Stimulated activated naive CD4-positive, alpha-beta T cell (primary cell): ENCODE measurements at places on chromosomes 1 and 21.
A peak's percentile ranks its signal among the peaks of the same experiment; 100 is the strongest.

DNA sequence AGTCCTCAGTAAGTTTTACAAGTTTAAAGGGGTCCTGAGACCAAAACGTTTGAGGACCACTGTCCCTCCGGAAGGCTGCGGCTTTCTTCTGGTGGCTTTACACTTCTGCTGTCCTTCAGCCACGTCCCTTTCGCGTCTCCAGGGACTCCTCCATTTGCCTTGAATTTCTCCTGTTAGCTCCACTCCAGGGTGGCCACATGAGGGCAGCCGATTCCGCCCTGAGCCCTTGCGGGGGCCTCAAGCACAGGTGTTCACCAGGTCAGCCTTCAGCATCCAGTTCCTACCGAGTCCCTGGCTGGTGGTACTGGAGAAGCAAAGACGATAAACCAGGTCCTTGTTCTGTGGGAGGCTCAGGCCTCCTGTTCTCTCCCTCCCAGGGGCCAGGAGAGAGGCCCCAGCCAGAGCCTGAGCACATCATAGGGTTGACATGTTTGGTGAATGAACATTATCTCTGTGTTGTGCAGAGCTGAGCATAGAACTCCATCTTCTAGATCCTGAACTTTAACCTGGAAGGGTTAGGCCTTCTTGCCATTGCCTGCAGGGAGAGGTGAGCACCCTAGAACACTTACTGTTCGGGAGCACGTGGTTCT lies 27.4 kb upstream of the COQ8A start:
- peak; percentile 20 for DNase-seq

GRCh38 chr21:42614396-42614795 lies 39.0 kb upstream of the PDE9A start:
- peak; percentile 34 for DNase-seq

DNA sequence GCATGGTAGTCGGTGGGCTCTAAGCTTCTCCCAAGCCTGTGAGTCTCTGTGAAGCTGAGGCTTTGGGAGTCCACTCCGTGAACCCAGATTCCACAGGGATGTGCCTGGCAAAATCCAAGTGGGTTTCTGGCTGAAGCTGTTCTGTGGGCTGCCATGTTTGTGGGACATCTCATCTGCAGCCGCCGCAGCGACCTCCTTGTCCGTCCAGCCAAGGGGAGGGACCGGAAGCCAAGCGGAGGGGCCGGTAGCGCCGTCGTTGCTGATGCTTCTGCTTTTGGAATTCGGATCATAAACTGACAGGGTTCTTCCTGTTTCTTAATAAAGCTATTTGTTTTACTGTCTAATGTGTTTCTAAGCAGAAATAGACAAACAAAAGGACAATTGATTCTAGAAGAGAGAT lies 13.3 kb downstream of the KIF26B start:
- no peak for DNase-seq

DNA sequence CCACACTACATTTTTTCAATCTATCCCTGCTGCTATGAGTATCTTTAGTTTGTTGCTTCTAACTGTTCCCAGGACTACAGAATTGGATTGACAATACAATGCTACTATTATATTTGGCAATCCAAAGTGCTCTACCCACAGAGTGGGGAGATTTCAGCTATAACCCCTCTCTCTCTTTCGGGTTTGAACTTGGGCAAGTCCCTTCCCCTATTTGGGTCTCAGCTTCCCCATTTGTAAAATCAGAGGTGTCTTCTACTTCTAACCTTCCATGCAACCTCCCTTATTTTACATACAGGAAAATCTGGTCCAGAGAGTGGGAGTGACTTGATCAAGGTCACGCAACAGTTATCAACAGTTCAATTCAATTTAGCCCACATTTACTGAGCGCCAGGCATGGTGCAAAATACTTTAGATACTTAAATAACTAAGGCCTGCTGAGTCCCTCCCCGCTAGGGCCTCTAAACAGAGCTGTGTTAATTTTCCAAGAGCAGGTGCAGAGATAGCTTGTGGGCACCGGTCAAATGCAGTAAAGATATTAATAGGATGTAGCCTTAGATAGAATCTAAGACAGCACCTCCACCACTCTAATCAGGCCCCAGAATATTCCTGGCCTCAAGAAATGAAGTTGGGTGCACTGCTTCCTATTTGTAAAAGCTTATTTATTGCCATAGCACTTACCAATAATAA lies 9.4 kb upstream of the GPX7 start:
- DNase-seq, result no peak

- no peak for DNase-seq
These were observed 2.1 kb downstream of the MYBPH start for GRCh38 chr1:203173566-203173965.

DNA sequence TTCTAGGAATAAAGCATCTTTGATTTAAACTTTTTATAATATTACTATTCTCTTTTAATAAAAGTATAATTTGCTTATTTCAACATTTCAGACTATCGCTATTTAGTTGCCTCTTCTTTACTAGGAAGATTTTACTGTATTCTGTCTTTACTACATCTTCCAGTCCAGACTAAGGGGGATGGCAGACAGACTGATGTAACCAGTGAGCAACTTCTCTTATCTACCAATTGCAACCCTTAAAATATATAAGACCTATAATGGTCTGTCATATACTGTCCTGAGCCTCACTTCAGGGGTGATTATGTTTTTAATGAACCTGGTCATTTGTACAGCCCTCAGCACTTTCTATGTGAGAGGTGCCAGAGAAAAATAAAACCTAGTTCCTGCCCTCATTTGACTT lies 87.0 kb downstream of the UBE2U start:
- DNase-seq, result no peak

DNA sequence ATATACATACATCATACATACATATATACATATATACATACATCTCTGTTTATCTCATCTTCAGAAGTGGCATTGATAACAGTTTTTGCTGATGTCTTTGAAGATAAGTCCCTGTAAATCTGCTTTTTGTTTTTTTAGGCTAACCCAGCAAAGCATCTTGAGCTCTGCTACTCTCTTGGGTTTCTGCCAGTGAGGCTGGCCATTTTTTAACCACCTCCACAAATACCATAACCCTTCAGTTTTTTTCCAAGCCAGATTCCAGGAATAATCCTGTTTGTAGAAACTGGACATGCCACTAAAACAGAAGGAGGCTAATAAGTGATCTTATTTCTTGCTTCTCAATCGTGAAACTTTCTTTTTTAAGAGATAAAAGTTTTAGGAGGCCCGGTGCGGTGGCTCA lies 21.6 kb downstream of the SDHC start:
- DNase-seq, result no peak

- no peak for DNase-seq
These were observed 3.9 kb upstream of the CDK18 start for GRCh38 chr1:205500240-205501233.

DNA sequence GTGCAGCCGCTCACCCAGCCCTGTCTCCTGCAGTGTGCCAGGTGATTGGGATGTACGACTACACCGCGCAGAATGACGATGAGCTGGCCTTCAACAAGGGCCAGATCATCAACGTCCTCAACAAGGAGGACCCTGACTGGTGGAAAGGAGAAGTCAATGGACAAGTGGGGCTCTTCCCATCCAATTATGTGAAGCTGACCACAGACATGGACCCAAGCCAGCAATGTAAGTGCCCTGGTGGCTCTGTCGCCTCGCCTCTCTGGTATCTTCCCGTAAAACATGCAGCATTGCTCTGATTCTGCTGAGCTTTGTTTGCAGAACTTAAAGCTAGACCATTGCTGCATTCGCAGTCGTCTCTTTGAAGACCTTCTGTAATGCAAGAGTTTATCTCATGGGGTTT lies 79.2 kb downstream of the ATP5PO start:
- DNase-seq, result no peak

GRCh38 chr1:206653715-206654459 lies 18.6 kb downstream of the DYRK3 start:
- DNase-seq, result no peak

DNA sequence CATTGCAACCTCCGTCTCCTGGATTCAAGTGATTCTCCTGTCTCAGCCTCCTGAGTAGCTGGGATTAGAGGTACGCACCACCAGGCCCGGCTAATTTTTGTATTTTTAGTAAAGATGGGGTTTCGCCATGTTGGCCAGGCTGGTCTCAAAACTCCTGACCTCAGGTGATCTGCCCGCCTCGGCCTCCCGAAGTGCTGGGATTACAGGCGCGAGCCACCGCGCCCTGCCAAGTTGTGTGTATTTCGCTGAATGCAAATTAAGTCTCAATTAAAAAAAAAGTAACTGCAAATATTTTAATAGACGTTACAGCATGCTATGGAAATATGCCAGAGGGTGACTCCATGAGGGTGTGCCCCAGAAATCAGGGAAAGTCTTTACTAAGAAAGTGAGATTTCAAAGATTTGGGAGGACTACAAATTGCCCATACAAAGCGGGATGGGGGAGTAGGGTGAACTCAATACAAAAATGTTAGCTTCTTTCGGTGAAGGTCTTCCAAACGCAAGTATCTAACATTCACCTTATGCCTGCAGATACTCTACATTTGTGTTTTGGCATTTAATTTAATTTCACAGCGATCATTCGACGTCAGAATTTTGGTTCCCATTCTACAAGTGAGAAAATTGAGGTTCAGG lies 85.6 kb downstream of the NKAIN1 start:
- DNase-seq, result peak; percentile 38

- DNase-seq, result no peak
These were observed 403.4 kb downstream of the MATN1 start for GRCh38 chr1:30319765-30320580.

DNA sequence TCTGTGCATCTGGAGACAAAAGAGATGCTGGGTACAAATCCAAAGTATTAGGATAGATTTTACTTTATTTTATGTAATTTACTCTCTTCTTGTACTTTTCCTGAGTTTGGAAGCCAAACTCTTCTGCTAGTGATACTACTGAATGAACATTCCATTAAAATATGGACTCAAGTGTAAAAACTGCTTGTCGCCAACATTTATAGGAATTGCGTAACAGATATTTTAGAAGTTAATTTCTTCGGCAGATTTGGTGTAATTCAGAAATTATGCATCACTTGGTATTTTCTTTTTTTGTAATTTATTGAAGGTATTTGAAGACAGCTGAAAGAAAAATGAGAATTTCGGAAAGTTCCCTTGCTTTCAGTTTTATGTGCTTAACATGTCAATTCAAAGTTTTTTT lies 137.0 kb downstream of the RABGAP1L start:
- DNase-seq, result no peak

- no peak for DNase-seq
These were observed 49.4 kb downstream of the KIF21B start for GRCh38 chr1:200973937-200974657.

- no peak for DNase-seq
These were observed 126.8 kb downstream of the RGS21 start for GRCh38 chr1:192443616-192444015.

DNA sequence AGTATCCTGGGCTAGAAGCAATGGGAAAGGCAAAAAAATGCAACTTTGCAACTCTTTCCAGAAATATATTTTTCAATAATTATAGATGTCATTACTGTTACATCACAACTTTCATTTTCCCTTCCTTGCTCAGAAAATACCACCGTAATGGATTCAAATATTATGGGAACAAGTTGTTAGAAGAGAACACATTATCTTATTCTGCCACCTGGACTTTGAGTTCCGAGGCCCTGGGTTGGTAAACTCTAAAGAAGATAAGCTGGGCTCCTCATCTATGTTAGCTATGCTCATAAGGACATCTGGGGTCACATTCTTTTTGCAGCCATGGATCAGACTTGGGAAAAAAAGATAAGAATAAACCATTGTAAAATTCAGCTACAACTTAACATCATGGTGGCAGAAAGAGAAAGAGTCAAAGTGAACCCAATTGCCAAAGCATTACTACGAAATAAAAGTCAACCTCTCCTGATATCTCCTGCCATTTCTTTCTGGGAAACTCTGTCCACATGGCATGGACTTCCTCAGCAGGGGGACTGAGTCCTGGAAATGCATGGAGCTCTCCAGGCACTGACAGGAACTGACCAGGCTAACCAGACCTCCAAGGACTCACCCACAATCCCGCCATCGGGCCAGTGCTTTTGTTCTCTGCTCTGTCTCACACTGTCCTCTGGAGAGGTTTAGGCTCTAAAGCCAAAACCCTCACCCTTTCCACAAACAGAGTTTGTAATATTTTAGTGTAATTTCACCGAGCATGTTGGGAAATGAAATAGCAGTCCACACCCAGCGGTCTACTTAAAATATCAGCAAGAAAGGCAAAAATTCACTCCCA lies 499.1 kb upstream of the RUNX1 start:
- no peak for DNase-seq

DNA sequence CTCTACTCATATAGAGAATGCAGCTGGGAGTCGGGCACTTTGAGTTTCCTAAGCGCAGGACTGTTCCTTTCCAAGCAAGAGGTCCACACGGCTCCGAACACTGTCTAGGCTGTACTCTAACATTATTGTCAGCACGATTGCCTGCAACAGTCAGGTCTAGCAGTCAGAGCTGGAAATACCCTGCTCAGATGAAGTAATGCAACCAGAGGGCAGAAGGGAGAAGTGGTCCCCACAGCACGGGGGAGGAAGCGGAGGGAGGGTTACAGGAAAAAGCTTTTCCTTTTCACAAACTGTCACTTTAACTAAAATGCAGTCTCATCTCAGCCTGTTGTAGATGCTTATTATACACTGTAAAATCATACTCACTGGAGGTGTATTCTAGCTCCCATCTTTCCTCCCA lies 98.9 kb upstream of the SLC44A3 start:
- no peak for DNase-seq

DNA sequence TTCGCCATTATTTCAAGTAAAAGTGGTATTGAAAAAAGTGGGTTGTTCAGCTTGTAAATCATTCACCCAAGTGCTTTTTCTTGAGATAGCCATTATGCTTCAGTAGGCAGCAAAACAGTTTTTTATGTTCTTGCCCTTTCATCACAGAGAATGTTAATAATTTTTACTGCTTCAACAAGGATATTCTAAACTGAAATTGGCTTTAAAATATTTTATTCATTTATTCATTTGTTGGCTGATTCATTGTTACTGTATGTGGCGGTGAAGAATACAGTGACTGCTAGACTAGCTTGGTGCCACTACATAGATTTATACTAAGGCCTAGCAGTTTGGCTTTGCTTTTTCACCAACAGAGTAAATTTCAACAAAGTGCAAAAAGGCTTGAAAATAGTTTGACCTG lies 121.5 kb downstream of the OLFML2B start:
- DNase-seq, result no peak

DNA sequence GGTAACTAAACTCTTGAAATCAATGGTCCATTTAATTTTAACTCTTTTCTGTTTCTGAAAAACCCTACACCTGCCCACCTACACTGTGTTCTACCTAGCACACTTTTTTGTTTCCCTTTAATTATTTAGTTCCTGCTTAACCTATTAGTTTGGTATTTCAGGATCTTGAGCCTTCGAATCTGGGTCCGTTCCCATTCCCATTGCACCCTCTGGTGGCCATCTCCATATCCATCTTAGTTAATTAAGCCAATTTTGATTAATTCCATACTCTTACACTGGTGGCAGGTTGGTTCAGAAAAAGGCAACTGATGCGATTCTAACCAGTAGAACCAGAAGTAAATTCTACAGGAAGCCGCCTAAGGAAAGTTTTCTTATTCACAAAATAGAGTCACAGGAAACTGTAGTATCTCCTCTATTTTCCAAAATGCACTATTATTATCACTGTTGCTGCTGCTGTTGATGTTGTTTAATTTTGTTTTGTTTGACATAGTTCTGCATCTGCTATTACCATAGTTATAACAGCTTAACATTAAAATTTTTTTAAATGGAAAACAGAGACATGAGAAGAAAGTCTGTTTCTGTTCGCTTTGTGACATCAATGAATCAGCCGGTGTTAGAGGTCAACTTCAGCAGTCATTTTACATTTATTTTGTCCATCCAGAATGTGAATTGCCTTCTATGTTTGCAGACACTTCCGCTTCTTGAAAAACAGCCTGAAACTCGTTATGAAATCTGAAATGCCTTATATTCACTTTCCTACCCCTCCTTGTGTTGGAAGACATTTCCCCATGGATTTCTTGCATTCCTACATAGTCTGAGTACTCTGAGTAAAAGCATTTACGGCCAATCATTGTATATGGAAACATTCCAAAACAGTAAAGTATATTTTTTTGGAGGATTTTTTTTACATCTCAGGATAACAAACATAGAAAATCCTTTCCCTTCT lies 115.5 kb upstream of the NCAM2 start:
- no peak for DNase-seq
